Regular cardiac myocyte (primary cell): ENCODE measurements at places on chromosomes 7 and 10. TPM values are rescaled to one million over a fixed set of nuclear protein-coding genes. Genes with fewer than 3 reads are reported as not detected.

CNNM1 gene
- total RNA-seq = under 0.01 and 0.28 TPM in 2 replicates

ECHDC3 gene
- 3.4 and 14.6 TPM in 2 replicates for total RNA-seq

GRM3 gene
- total RNA-seq = not detected in 2 replicates

RPS24 gene
- 2,061 and 2,395 TPM in 2 replicates for total RNA-seq

CUZD1 gene
- total RNA-seq = 0.28 and 0.38 TPM in 2 replicates

DEPP1 gene
- total RNA-seq = 15.3 and 139 TPM in 2 replicates

DHX32 gene
- total RNA-seq = 34.5 and 57.5 TPM in 2 replicates

ZP3 gene
- 1.2 and 5.9 TPM in 2 replicates for total RNA-seq

ELN gene
- 6.2 and 6.9 TPM in 2 replicates for total RNA-seq

IFIT3 gene
- total RNA-seq = 15.5 and 33.3 TPM in 2 replicates

NXPH1 gene
- total RNA-seq = not detected in 2 replicates

FRA10AC1 gene
- 4.2 and 7.3 TPM in 2 replicates for total RNA-seq

HOGA1 gene
- total RNA-seq = 0.56 and 0.58 TPM in 2 replicates

CPA1 gene
- not detected in 2 replicates for total RNA-seq

CHN2 gene
- total RNA-seq = 0.19 and 4.2 TPM in 2 replicates

LBX1 gene
- total RNA-seq = not detected in 2 replicates

PTN gene
- 6.8 and 8.2 TPM in 2 replicates for total RNA-seq

AVL9 gene
- 38.9 and 58.6 TPM in 2 replicates for total RNA-seq

CFAP58 gene
- total RNA-seq = 0.38 and 1.1 TPM in 2 replicates

ZNF783 gene
- 7.3 and 13.8 TPM in 2 replicates for total RNA-seq

IQUB gene
- total RNA-seq = 0.19 and 1.1 TPM in 2 replicates

INMT gene
- total RNA-seq = 6.9 and 89.9 TPM in 2 replicates

SP8 gene
- total RNA-seq = not detected in 2 replicates

GIMAP4 gene
- total RNA-seq = 0.56 and 0.58 TPM in 2 replicates

HMX2 gene
- total RNA-seq = not detected in 2 replicates

PRF1 gene
- not detected in 2 replicates for total RNA-seq

STOX1 gene
- under 0.01 and 0.19 TPM in 2 replicates for total RNA-seq

ASIC3 gene
- under 0.01 and 0.19 TPM in 2 replicates for total RNA-seq

MUC12 gene
- 0.19 TPM in 1 of 2 replicates, not detected in the other for total RNA-seq

DIP2C gene
- 6.7 and 7.9 TPM in 2 replicates for total RNA-seq

ERVW-1 gene
- total RNA-seq = not detected in 2 replicates

OR2A1 gene
- total RNA-seq = under 0.01 TPM in 1 of 2 replicates, not detected in the other

ODAD2 gene
- total RNA-seq = not detected in 2 replicates

TECTB gene
- total RNA-seq = not detected in 2 replicates

UPF2 gene
- 13.5 and 18.4 TPM in 2 replicates for total RNA-seq
